NCI-H2171 (cell line): ENCODE measurements at places on chromosomes 13 and 19.
A peak's percentile ranks its signal among the peaks of the same experiment; 100 is the strongest.

GRCh38 chr19:2053601-2054389 is 2.8 kb upstream of the MKNK2 start:
- DNase-seq: no peak

- no peak for DNase-seq
Observed at GRCh38 chr19:14446336-14447036, 13.4 kb downstream of the PKN1 start.

DNA sequence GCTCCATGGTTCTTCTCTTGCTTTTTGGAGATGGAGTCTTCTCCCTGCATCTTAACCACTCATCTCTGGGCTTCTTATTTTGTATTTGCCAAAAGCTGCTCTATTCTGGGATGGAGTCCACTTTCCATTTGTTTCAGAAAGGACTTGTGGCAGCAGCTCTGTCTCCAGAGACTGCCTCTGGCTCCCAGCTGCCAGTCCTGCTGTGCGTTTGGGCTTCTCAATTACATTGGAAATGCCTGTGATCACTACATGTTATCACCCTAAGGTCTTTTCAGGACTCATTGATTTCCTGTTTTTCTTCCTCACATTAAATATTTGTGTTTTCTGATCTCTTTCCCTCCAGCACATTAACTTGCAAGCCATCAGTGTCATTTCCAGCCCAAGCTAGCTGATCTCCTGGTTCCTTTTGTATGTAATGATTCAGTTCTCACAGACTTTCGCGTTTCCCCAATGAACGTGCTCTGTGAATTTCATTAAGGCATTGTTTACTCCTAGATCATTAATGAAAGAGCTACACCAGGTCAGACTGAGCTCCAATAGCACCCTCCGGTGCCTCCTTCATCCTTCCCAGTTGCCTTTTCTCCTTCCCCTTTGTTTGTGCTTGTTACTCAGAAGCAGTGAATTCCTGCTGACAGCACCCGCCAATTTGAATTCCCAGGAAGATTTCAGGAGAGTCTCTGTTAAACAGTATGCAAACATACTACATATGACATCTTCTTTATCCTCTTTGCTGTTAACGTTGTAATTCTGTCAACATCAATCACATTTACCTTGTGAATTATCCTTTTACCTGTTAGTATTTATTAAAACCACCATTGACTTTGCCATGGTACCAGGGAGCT is 3.0 kb downstream of the CBY2 start:
- no peak for DNase-seq

- DNase-seq: no peak
Observed at GRCh38 chr13:78383071-78383484, 220.3 kb downstream of the POU4F1 start.

- DNase-seq: no peak
Observed at GRCh38 chr13:41065078-41065477, 3.8 kb downstream of the WBP4 start.

DNA sequence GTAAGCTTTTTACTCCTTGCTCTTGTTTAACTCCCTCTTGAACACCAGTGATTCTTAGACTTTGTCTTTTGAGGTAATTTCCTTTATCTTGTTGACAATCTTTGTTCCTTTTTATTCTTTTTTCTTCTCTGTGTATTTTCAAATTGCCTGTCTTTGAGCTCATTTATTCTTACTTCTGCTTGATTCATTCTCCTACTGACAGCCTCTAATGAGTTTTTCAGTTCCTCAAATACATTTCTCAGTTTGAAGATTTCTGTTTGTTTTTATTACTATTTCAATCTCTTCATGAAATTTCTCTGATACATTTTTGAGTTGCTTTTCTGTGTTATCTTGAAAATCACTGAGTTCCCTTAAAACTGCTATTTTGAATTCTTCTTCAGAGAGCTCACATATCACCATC is 154.1 kb downstream of the ATP8A2 start:
- DNase-seq: no peak

GRCh38 chr13:102000764-102001163 is 401.1 kb downstream of the FGF14 start:
- no peak for DNase-seq

DNA sequence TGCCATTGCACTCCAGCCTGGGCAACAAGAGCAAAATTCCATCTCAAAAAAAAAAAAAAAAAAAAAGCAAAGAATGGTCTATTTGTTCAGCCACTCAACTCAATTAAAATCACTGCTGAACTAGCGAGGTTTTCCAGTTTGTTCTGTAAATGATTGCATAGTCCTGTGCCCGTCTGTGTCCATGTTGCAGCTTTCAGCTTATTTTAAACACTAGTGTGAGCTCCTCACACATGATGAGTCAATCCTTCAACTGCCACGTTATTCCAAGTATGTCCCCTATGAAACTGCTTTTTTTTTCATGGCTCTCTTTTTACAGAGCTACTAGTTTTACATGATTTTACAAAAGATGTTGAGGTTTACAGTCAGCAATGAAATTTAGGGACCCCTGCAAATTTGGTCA is 12.2 kb downstream of the SUGP2 start:
- DNase-seq: no peak

- no peak for DNase-seq
Observed at GRCh38 chr19:56819166-56819565, 21.4 kb downstream of the PEG3 start.

- DNase-seq: no peak
Observed at GRCh38 chr13:23822252-23822824, 66.9 kb downstream of the MIPEP start.

DNA sequence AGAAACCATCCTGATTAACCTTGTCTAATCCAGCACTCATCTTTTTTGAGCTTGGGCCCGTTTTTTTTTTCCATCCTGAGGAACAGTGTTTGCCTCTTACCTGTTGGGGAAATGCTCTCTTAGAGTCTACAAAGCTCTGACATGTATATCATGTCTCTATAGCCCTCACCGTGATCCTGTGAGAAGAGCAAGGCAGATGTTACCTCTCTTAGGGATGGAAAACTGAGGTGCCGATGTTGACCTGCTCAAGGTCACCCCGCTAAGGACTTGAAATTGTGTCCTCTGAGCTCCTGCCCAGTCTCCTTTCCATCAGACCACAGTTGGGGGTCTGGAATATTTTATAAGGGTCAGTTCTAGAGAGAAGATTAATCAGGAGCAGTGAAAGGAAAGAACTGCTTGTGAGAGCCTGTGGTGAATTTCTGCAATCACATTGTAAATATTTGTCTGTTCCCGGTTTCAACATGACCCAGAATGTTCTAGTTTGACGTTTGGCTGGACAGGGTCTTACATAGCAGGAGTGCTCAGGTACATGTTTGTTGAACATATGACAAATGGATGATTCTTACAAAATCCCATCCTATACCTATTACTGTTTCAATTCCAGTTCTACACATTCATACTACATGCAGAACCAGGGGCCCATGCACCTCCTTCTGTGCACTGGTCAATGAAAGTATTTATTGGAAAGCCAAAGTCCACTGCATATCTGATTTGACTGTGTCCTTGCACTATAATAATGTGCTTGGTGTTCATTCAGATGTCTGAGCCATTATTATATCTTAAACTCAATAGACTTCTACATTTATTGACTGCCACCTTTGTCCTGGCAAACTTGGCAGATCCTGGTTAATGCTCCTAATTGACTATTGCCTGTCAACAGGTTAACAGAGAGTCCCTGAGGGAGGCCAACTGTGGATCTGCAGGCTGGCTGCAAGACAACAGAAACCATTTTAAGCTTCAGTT is 12.1 kb downstream of the SLC25A15 start:
- no peak for DNase-seq

DNA sequence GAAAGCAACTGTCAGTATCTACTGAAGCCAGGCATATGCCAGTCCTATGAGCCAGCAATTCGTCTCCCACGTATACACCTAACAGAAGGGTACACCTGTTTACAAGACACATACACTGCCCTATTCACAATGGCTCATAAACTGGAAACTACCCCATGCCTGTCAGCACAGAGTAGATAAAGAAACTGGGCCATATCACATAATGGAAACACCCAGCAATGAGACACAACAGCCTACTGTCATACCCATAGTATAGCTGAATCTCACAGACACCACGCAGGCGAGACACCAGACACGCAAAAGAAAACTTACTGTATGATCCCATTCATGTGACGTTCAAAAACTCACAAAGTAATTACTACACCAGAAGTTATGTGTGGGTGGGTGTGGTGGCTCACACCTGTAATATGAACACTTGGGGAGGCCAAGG is 15.7 kb downstream of the NOSIP start:
- no peak for DNase-seq

GRCh38 chr13:81184556-81185265 is 843.8 kb upstream of the SPRY2 start:
- DNase-seq: no peak

DNA sequence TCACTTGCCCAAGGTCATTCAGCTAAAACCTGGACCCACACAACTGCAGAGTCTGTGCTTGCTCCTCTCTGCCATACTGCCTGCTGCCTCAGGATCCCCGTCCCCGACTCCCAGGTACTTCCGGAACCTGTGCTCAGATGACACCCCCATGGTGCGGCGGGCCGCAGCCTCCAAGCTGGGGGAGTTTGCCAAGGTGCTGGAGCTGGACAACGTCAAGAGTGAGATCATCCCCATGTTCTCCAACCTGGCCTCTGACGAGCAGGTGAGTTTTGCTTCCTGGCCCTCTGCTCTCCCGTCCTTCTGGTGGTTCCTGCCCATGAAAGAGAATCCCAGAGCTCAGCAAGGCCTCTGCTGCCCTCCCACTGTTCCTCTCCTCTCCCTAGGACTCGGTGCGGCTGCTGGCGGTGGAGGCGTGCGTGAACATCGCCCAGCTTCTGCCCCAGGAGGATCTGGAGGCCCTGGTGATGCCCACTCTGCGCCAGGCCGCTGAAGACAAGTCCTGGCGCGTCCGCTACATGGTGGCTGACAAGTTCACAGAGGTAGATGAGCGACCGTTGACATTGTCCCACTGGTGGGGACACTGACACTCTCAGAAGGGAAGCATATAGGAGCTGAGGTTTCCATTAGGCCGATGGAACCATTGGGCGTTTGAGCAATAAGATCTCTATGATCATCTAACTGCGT is 22.9 kb downstream of the PPP2R1A start:
- no peak for DNase-seq

DNA sequence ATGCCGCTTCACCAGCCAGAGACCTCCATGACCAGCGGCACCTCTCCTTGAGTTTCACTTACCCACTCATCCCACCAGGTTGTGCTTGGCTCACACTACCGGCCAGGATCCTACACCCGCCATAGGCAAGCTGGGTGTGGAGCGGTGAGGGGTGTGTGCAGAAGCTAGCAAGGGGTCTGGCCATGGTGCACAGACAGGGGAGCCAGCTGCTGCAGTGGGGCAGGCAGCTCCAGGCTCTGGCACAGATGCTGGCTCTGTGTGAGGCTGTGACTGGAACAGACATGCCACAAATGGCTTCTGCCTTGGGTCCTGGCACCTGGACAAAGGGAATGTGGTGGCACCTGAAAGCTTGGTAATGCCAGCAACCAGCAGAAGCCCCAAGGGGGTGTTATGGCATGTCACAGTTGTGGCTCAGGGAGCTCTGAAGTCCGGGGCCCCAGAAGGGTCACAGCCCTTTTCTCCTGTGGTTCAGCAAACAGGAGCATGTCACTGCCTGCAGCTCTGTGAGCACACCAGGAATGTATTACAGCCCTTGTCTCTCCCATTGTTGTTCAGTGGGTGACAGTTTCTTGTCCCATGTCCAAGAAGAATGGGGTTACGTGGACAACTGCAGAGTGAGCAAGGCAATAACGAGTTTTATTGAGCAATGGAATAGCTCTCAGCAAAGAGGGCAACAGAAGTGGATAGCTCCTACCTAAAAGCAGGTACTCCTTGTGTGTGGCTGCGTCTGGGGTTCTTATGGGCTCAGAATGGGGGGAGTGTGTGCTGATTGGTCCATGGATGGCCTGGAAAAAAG is 2791.0 kb upstream of the PCDH20 start:
- DNase-seq: no peak

DNA sequence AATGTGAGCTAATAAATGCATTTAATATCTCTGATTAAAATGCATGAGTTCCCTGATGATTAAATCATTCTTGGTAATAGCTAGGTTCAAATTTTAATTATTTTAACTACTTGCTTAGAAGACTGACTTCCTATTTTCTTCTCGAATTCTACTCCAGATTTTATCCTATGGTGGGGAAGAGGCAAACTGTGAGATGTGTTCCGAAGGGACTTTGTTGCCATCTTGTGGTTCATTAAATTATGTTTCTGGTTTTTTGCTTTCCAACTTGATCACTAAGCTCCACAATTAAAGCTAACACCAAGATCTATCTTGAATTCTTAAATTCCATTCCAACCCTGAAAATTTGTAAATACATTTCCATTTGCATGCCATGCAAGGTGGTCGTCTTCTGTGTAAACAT is 538.4 kb upstream of the PCDH20 start:
- DNase-seq: peak; percentile 7

DNA sequence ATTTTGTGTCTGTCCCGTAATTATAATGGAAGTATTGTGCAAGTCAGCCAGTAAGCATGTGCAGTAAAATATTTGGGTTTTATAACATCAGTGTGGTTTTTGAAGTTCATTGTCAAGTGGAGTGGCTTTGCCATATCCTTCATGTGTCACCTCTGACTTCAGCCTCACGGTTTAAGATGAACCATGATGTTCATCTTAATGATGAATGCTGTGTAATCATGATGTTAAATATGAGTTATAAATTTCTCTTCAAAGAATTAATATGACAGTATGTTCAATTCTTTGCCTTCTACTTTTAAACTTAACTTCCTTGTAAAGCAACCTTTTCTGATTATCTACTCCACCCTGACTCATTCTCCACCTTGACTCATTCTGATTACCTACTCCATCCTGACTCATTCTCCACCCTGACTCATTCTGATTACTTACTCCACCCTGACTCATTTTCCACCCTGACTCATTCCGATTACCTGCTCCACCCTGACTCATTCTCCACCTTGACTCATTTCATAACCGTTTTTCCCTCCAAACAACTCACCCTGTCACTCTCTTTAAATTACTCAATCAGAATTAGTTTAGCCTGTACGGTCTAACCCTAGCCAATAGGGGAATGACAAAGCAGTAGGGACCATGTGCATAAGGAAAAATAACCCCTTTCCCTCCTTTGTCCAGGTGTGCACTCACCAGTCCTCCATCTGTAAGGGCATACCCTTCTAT is 50.3 kb upstream of the ANKRD10 start:
- DNase-seq: no peak

GRCh38 chr13:106140476-106140875 is 395.0 kb downstream of the EFNB2 start:
- no peak for DNase-seq

- no peak for DNase-seq
Observed at GRCh38 chr13:41613984-41614661, 156.8 kb downstream of the RGCC start.

DNA sequence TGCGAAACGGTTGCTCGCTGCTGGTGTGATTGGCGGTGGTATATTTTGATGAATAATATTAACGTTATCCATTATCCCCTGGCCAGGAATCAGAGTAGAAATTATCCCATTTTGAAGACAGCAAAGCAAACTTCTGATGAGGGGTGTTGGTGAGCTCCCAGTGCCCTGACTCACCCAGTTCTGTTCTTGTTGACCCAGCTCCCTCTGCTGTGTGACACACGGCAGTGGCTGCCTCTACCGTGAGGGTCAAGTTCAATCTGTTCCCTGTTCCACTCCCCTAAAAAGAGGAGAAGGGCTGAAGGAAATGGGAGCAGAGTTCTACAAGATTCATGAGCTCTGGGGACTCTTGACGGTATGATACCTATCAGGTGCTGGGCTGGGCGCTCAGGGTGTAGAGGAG is 2.0 kb downstream of the CAMSAP3 start:
- no peak for DNase-seq
